ENCODE measurements at places on chromosomes 4 and X. TPM values are rescaled to one million over a fixed set of nuclear protein-coding genes. Genes with fewer than 3 reads are reported as not detected.

Gene EDA
- 0.49 TPM for total RNA-seq

Gene PDE6B
- total RNA-seq = 0.32 TPM

Gene ETDB
- total RNA-seq = not detected

Gene WNK3
- 0.15 TPM for total RNA-seq

Gene HMGN5
- total RNA-seq = 0.78 TPM

Gene GAB1
- 20.3 TPM for total RNA-seq

Gene RAB33A
- total RNA-seq = not detected

Gene ARX
- total RNA-seq = 3.1 TPM

Gene SMIM31
- not detected for total RNA-seq
